ENCODE measurements at places on chromosomes 1 and 21.

DNA sequence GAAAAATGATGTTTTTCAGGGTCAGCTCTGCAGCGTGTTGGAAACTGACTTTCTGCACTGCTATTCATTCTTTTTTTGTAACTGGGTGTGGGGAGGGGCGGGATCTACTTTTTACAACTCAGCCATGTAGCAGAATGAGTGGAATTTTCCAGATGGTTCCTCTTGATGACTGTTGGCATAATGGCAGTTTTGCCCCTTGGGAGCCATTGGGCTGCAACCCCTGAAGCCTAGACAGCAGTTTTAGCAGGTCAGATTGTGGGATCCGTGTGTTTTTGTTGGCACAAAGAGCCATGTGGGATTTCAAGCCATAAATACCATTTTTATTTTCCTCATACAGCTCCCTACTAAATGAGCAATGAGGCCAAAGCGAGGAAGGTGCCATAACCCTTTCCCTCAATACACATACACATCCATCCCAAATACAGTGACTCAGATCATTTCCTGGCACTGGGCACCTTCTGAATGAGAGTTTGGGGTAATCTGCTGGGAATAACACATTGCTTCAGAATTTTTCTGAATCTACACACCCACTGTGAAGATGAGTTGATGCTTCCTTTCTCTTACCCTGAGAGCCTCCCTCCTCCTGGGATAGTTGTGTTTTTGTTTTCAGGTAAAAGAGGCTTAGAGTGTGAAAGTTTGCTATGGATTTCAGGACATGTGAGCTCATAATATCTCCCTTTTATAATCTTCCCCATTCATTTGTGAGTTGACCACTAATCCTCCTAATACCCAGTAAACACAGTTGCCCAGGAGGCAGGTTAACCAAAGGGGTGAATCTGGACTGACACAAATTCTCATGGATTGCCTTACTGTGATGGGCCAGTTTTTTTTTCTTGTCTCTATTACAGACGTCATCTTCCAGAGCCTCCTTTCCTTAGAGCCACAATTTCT lies 13.1 kb downstream of the S100A10 start:
- DNase-seq: peak; percentile 98

DNA sequence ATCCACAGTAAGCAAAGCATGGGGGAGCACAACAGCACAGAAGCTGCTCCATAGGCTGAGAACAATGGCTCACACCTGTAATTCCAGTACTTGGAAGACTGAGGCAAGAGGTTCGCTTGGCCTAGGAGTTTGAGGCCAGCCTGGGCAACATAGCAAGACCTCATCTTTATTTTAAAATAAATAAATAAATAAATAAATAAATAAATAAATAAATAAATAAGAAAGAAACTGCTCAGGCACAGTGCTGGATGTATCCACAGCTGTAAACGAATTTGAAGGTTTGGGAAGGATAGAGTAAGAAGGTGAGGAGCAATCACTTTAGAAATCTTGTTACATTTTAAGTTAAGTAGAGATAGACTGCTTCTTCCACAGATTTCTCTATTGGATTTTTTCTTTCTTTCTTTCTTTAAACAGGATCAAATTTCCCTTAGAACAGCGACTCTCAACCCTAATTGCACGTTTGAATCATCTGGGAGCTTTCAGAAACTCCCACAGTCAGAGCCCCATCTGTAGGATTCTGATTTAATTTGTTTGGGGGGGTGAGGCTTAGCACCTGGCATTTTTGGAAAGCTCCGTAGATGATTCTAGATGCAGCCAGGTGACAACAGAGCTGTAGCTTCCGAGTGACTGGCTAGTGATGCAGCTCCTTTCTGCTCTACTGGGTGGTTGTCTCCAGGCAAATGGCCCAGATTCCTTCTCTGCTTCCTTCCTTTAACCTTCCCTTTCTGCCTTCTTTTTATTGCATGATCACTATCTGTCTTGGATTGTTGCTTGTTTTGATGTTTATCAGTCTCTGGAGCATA lies 53.5 kb downstream of the S1PR1 start:
- DNase-seq: no peak

DNA sequence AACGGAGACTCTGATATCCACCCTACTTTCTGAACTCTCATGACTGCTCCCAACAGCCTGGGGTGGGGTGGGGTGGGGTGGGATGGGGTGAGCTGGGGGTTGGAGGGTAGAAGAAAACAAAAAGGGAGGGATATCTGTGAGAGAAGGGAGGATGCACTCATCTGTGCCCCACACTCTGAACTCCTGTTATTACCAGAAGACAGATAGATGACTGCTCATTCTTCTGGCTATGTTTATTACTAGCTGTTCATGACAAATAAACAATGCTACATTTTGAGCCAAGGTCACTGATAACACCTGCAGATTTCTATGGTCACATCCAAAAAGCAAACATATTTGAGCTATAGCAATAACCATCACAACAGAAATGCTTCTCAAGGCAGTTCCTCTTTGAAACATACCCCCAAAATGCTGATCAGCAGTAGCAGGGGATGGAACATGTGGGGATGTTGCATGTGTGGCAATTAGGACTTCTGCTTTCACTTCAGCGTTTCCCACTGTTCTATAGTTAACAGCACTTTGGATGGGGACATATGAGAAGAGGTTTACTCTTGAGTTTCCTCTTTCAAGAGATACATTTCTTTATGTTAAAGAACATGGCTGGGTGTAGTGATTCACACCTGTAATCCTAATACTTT lies 43.3 kb downstream of the GPR3 start:
- no peak for DNase-seq

GRCh38 chr21:33023574-33024200 lies 2.0 kb upstream of the OLIG2 start:
- DNase-seq: no peak

DNA sequence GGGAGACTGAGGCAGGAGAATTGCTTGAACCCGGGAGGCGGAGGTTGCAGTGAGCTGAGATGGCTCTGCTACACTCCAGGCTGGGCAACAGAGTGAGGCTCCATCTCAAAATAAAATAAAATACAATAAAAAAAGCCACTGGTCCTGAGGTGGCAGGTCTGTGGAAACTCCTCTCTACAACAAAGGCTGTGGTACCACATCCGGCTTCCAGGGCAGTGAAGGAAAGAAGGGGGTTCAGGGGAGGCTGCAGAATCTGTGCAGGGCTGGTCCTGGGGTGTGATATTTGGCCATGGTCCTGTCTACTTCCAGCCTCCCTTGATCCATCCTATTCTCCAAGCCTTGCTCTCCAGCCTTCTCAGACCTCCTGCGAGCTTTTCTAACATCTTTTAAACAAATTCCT lies 731 bp upstream of the ZNF683 start:
- DNase-seq: no peak

GRCh38 chr1:54738244-54738643 lies 22.6 kb downstream of the TTC4 start:
- DNase-seq: no peak

DNA sequence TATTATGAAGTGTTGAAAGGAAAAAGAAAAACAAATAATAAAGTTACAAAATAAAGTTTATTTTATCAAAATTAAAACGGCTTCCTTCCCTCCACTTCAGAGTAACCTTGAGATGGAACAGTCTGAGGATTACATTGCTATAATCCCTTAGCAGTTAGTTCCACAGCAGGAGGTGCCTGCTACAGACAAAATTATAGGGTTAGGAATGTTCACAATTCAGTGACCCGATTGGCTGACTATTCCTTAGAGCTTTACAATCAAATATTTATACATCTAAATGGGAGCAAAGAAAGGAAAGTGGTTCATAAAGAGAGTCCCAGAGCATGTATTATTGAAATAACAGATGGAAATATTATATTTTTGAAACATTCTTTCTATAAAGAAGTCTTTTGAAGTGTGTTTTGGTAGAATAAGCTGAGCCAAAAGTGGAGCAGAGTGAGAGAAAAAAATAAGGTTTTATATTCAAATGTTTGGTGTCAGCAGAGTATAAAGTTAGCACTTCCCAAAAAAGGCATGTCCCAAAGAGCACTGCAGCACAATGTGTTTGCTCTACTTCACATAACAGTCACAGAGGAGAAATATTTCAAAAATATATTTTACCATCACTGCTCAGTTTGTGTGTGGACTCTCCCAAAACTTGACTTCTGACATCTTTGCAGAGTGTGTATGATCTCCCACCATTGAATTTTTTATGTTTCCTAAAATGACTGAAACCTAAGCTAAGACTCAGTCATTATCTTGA lies 71.4 kb upstream of the GORAB start:
- DNase-seq: no peak

DNA sequence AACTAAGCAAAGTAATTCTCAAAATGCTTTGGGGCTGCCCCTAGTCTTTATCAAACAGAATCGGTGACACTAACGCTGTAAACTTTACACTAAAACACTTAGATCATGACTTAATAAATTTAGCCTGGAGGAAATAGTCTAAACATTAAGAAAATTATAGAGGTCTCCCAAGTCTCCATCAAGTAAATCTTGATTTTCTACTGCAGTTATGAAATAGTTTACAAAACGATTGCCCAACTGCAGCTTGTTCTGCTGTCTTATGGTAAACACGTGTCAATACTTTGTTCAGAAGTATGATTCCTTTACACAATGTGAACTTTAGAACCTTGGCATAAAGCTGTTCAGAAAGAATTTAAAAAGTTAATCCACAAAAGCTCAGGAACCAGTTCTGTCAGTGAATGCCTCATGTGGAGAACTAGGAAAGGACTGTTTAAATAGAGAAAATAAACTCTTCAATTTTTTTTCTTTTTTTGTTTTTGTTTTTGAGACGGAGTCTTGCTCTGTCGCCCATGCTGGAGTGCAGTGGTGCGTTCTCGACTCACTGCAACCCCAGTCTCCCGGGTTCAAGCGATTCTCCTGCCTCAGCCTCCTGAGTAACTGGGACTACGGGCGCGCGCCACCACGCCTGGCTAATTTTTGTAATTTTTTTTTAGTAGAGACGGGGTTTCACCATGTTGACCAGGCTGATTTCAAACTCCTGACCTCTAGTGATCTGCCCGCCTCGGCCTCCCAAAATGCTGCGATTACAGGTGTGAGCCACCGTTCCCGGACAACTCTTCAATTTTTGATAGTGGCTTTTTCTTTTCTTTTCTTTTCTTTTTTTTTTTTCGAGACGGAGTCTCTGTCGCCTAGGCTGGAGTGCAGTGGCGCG lies 1.6 kb downstream of the DDI2 start:
- DNase-seq: peak; percentile 92

GRCh38 chr1:174990382-174990999 lies 9.3 kb upstream of the CACYBP start:
- peak; percentile 61 for DNase-seq

- DNase-seq: no peak
Measured at GRCh38 chr1:2834741-2835564, 33.5 kb upstream of the TTC34 start.

DNA sequence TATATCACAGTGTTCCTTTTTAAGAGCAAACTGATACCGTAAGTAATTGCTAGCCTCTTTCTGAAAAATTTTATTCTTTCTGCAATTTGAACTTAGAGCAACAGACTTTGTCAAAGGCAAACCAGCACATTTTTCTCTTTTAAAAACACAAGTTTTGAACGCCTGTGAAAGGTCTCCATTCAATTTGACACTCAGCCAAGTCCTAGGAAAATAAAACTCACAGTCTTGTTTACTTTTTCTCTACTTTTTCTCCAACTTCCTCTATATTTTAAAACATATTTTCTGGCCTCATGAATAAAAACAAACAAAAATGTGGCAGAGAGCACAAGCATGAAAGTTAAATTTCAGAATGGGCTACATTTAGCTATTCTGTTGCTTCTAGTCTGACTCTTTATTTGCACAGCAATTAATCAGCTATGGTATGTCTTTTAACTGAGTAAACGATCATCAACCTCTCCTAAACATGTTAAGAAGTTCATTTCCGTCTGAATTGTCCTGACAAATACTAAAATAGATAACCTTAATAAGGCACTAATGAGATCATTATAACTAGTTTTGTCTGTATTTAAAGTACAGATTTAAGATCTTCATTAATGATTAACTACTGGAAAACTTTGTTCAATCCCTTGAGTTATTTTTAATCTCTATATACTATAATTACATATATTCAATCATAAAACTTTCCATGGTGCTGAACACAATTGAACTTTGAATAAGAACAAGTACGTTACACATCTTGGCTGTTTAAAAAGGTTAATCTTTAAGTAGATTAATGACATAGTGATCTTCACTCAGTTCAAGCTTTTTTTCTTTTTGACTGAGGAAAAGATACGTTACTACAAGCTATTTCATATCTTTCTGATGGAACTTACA lies 550.6 kb downstream of the PTBP2 start:
- no peak for DNase-seq

GRCh38 chr1:11529763-11530730 lies 51.1 kb downstream of the DISP3 start:
- DNase-seq: no peak

GRCh38 chr1:114113411-114114184 lies 40.1 kb downstream of the SYT6 start:
- DNase-seq: no peak

DNA sequence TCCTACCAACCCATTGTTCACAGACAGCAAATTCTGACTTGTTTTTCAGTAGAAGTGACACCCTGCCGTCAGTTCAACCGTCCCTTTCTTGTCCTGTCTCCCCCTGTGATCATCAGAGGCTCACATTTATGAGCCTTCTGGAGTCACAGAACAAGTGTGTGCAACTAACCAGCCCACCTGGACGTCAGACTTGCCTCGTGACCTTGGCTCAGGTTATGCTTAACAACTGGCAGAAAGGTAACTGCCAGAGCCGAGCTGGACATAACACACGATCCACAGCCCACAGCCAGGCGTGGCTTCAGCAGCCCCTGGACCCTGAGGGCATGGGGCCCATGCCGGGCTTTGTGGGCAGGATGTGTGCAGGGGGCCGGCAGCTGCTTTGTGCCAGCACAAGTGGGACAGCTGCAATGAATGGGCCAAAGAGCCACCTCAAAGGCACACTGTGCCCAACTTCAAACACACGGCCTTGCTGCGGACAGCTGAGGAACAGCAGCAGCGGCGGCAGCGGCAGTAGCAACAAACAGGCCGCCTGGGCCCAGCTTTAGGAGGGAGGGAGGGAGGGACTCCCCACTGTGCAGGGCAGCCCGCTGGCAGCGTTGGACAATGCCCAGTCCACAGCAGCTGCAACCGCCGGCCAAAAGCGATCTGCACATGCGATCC lies 103.9 kb downstream of the ZBTB18 start:
- DNase-seq: no peak

- DNase-seq: no peak
Measured at GRCh38 chr21:42310411-42311001, 4.7 kb downstream of the TFF3 start.

DNA sequence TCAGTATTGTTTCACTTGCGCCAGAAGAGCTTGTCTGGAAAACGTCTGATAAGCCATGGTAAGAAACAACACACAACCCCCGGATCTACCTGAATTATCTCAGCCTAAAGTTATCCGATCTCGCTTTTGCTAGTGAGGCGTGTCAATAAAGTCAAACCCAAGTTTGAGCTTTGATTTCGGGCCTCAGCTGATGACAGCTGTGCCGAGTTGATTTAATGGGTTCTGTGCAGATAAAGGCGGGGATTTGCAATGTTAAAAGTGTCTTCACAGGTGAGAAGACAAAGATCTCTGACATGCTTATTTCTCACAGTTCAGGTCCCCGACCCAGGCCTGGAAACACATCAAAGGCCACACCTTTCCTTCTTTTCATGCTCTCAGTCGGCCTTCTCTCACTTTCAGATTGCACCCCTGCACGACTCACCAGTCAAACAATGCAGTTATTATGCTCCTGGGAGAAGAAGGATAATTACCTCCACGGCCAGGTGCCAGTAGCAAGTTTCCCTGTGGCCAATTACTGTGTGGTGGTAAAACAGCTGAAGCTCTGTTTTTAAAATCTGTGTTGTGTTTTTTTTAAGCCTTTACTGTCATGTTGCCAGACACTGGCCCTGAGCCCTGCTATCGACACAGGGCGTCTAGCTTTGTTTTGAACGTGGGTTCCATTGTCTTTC lies 245.3 kb upstream of the RUNX1 start:
- DNase-seq: no peak

All from AG10803 (cell line).